ENCODE measurements at places on chromosomes 1 and 21. TPM values are rescaled to one million over a fixed set of nuclear protein-coding genes. Genes with fewer than 3 reads are reported as not detected.

The CD101 gene
- total RNA-seq, result 0.14 TPM

The TACSTD2 gene
- 0.14 TPM for total RNA-seq

The LORICRIN gene
- not detected for total RNA-seq

The XCL1 gene
- total RNA-seq, result not detected

The SLAMF1 gene
- total RNA-seq, result not detected

The NEGR1 gene
- total RNA-seq, result 22.2 TPM

The LRRC38 gene
- total RNA-seq, result 0.28 TPM
